Activated naive CD4-positive, alpha-beta T cell (primary cell): ENCODE measurements at places on chromosomes 6 and 20.

DNA sequence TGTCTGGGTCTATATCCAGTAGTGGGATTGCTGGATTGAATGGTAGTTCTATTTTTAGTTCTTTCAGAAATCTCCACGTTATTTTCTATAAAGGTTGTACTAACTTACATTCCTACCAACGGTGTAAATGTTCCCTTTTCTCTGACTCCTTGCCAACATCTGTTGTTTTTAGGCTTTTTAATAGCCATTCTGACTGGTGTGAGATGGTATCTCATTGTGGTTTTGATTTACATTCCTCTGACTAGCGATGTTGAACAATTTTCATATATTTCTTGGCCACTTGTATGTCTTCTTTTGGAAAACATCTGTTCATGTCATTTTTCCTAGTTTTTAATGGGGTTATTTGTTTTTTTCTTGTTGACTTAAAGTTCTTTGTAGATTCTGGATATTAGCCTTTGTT is 99.3 kb downstream of the BMP2 start:
- DNase-seq, result no peak

DNA sequence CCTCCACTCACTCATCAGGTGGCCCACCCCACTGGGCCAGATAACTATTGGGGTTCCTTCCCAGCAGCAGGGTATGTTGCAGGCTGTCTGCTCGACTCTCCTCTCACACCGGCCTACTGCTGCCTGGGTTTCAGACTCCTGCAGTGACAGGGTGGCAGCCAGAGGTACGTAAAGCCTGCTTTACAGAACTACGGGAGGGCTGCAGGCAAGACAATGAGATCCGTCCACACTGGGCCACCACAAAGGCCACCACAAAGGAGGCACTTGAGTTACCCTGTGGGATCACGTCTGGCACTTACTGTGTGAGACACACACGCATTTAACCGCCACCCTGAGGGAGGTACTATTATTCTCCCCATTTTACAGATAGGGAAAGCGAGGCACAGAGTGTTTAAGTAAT is 78.5 kb downstream of the NFATC2 start:
- no peak for DNase-seq

GRCh38 chr20:22586645-22587310 is 2.4 kb upstream of the FOXA2 start:
- no peak for DNase-seq

DNA sequence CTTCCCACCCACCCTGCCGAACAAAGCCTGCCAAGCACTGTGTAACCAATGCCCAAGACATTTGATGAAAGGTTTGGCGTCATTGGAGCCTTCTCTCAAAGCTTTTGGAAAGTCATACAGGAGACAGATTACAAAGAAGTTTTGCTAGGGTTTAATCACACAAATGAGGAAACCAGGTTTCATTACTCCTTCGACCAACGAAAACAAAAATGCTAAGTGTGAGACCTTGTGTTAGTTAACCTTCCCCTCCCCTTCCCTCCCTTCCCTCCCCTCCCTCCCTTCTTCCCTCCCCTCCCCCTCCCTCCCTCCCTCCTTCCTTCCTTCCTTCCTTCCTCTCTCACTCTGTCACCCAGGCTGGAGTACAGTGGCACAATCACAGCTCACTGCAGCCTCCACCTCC is 96.1 kb upstream of the CD83 start:
- DNase-seq, result no peak
